Stimulated activated CD4-positive, alpha-beta T cell treated with anti-CD3 and anti-CD28 coated beads, Interleukin-1b, Interleukin-23, amount 100 ng/mL, for 4 hours (primary cell): ENCODE measurements at places on chromosomes 11 and 22.
A peak's percentile ranks its signal among the peaks of the same experiment; 100 is the strongest.

DNA sequence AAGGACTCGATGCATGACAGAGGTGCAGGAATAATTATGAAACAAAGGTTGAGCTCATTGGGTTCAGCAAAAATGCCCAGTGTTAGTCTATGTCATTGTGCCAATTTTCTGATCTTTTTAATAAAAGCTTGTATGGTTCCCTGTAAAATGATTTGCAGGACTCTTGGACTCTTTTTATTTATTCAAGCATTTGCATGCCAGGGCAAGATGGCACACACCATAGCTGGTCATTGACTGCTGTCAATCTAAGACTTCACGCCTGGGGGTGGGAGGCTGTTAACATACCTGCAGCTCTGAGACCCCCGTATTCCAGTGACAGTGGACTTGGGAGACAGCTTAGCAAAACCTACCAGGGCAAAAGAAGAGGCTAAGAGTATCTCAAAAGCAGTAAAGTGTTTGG lies 32.0 kb upstream of the ANO1 start:
- DNase-seq, result no peak

GRCh38 chr11:62546929-62547625 lies 471 bp upstream of the AHNAK start:
- DNase-seq, result no peak

- no peak for DNase-seq
These were observed 3.7 kb upstream of the PGGHG start for GRCh38 chr11:285021-285893.

GRCh38 chr22:39959640-39960447 lies at the start of gene TMA7B:
TSS of gene TMA7B (plus strand) at chr22:39960397. CDS start at chr22:39964375, 3,978 bp downstream.
- no peak for DNase-seq

DNA sequence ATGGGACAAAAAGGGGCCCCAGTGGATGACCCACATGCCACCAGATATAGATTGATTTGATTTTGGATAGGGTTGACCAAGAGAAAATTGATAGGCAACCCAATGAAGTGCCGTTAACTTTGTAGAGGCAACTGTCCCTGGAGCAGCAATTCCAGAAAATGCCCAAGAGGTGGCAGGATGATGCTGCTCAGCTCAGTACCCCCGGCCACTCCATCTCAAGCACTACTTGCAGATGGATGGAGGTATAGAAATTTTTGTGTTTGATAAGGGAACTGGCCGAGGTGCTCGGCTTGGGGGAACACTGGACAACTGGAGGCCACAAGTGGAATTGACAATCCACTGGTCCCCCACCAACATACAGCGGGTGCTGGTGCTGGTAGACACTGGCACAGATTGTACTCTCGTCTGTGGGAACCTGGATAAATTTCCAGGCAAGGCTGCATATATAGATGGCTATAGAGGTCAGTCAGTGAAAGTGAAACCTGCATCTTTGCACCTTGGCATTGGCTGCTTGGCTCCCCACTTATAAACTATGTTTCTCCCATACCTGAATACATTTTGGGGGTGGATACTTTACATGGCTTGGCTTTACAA lies 86.3 kb downstream of the CCDC83 start:
- DNase-seq, result no peak

- no peak for DNase-seq
These were observed 50.9 kb downstream of the APOL1 start for GRCh38 chr22:36303874-36304273.

DNA sequence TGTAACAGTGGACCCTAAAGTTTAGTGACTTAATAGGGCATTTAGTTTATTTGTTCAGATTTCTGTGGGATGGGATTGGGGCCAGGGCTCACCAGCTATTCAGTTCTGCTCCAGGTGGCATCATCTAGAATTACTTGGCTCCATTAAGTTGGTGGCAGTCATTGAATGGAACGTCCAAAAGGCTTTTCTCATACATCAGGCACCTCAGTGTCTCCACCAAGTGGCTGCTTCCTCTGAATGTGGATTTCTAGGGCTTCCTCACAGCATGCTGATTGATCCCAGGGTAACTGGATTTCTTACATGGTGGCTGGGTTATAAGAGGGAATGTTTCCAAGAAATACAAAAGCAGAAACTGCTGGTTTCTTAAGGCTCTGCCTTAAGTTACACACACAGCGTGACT lies 34.7 kb downstream of the USP47 start:
- no peak for DNase-seq

GRCh38 chr22:43267332-43267980 lies 75.7 kb downstream of the SCUBE1 start:
- no peak for DNase-seq

- peak; percentile 25 for DNase-seq
These were observed 11.8 kb downstream of the TUB start for GRCh38 chr11:8092587-8093424.

DNA sequence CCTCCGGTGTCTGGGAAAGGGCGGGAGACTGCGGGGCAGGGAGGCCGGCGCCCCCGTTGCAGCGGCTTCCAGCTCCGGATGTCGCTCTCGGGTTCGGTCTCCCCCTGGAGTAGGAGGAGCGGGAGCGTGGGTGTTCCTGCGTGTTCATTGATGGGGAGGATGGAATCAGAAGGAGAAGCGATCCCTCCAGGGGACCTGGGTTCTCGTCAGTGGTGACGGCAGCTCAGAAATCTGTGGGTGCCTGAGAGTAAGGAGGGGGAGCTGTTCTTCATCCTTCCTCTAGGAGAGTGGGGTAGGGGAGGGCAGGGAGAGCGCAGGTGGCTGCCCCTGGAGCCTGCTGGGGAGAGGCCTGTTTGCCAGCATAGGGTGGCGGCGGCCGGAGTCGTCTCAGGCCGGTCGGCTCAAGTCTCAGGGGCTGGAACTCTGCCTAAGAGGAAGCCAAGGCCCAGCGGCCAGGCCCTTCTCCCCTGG lies 1.1 kb downstream of the UBASH3B start:
- DNase-seq, result peak; percentile 29
